Amniotic epithelial cell (primary cell): ENCODE measurements at places on chromosomes 12 and 14.

DNA sequence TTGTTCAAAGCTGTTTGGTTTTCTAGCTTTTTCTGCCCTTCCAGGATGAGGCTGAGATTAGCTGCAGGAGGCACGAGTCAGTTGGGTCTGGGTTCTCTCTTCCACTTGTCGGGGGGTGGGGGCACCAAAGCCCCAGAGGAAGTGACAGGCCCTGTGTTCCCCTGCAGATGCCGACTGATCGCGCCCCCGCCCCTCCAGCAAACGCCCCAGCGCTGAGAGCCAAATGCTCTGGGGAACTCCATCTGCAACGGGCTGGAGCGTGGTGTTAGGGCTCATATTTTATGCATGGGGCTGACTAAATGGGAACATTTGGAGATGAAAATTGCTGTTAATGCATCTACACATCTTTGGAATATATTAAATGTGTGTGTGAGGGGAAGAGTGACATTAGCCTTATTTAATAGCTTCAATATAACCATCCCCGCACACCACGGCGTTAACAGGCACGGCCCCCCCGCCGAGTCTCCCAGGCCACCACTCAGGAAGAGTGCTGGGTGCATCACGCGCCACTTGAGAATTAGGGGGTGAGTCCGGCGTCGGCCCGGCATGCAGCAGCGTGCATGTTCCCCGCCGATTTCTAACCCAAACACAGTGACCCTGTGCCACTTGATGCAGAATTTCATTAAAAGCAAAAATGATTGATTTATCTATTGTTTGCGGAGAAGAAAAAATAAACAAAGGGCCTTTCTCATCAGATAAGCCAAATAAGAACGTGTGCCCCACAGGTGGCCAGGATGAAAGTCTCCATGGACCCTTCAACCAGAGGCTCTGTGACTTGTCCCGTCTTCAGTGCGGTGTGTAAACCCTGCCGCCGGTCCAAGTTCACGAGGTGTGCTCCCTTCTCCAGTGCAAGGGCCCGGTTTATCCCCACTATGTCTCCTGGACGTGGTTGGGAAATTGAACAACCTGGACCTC, 165.0 kb upstream of the RTL1 start:
- no peak for DNase-seq

GRCh38 chr14:105059035-105059924, 6.0 kb downstream of the GPR132 start:
- DNase-seq = no peak

- DNase-seq = no peak
These were observed 188.9 kb upstream of the BCL2L14 start for GRCh38 chr12:11881835-11882234.

- no peak for DNase-seq
These were observed 67.6 kb downstream of the DENND5B start for GRCh38 chr12:31523306-31523705.

DNA sequence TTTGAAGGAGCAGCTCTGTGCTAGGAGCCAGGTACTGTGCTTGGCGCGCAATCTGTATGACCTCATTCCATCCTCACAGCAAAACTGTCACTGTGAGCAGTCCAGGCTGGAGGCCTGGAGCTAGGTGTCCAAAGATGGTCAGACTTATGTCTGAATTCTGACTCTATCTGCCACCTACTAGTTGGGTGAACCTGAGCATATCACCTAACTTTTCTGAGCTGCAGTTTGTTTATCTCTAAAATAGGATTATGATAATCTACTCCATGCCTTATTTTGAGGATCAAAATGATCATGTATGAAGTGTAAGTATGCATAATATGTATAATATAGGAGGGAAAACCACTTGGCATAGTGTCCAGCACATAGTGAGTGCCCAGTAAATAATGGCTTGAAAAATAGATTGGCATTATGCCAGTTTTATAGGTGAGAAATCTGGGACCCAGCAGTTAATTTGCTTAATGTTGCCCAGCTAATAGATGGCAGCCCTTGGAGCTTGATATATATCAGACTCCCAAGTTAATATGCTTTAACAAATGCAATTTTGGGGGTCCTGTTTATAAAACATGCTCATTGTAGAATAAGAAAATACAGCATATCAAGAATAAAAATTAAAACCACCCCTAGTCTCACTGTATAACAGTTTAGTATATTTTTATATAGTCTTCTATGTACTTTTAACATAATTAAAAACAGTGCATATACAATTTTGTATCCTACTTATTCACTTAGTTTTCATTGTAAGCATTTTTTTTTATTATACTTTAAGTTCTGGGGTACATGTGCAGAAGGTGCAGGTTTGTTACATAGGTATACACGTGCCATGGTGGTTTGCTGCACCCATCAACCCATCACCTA, 4.5 kb upstream of the JPH4 start:
- DNase-seq = no peak

- no peak for DNase-seq
These were observed 20.0 kb downstream of the TMED8 start for GRCh38 chr14:77356899-77357298.

- DNase-seq = peak; percentile 13
These were observed 718 bp downstream of the PACS2 start for GRCh38 chr14:105315211-105315721.

DNA sequence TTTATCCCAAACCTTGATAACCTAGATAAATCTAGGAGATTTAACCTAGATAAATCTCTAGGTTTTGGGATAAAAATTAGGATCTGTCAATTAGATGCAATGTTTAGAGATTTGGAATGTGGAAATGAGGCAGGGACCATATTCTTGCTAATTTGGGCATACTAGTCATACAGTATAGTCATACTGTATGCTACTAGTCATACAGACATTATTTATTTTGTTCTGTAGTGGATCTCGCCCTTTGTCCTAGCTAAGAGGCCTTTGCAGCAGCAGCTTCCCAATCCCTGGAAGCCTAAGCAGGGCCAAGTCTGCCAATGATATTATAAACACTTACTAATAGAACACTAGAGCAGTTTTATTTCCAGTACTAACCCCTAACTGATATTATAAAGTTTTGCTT, 136.4 kb downstream of the CEP128 start:
- DNase-seq = no peak

- DNase-seq = no peak
These were observed 82.6 kb downstream of the LRRC74A start for GRCh38 chr14:76908834-76909233.

DNA sequence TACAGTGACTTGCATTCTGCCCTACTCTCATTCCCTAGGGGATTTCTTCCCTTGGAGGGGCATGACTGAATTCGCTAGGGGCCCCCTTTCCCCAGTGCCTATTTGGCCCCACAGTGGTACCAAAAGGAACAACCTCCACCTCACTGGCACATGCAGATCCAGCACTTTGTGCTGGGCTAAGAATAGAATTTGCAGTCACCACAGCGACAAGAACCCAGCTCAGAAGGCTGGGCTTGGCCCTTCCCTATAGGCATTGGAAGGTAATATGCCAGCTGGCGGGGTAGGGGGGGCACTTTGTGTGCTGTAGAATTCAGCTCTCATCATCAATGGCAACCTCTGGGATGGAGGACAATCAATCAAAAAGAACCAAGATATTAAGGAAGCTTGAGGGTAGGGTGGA, 13.9 kb downstream of the BAZ2A start:
- DNase-seq = no peak

- no peak for DNase-seq
These were observed 199.0 kb upstream of the GRIP1 start for GRCh38 chr12:66877925-66878324.

DNA sequence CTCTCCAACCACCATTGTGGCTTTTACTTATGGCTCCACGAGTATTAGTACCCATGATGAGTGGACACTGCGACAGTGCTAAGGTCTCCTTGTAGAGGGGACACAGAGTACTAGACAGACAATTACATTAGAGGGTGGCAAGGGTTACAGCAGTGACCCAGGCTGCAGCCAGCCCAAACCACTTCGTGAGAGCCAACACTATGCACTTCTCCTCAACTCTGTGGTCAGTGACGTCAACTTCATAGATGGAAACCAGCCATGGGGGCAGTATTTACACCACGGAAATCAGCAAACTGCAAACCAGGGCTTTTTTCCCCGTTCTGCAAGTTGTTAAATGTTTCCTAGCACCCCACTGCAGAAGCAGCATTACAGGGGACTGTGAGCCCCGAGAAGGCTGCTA, 61.6 kb upstream of the ZFP36L1 start:
- no peak for DNase-seq

- no peak for DNase-seq
These were observed 888.6 kb downstream of the TMTC2 start for GRCh38 chr12:83575326-83575725.

DNA sequence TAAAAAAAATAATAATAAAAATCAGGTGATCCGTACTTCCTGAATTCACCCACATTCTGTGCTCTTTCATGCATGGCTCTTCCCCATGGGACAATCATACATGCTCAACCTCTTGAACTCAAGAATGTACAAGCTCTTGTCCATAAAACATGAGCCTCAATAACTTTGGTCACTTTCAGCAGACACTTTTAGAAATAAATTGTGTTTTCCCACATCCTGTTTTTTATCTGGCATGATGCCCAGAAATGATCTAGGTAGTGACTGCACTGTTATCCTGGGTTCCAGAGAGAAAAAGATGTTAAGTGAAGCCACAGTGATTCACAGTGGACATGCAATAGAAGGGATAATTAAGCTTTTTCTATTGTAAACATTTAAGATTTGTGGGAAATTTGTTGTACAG, 537.6 kb upstream of the TMEM132C start:
- no peak for DNase-seq

DNA sequence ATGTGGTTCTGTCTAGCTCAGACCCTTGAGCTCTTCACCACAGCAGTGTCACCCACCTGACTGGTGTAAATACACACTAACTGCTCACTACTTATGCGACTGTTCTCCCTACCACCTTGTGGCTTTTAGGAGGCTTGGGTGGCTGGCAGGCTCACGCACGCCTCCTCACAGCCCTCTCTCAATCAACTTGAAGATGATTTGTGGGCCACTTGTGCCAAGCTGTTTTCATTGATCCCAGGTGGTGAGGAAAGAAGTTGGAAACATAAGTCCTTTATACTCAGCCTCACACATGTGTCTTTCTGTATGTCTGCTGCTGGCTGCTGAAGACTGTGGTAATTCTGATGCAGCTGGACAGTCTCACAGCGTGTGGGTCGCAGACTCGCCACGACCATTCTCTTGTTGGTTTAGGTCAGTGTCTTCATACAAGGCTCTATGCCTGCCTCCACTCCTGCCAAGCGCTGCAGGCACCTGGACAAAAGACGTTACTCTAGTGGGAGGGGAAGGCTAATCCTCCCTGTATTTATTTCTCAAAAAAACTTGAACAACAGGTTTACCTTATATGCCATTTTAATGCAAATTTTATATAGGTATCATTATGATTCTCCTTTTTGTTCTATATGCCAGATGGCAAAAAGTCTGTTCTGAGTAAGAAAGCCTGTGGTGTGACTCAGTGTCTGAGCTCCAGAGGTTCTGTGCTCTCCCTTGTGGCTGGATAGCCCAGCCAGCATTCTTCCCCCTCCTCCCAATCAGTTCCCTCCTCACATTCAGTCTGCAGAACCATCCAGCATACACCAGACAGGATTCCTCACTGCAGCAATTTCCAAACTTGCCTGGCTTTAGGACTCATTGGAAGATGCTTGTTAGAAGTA, 115.6 kb downstream of the DIP2B start:
- DNase-seq = peak; percentile 93

- DNase-seq = no peak
These were observed 9.2 kb downstream of the FAR2 start for GRCh38 chr12:29158115-29158763.

- DNase-seq = peak; percentile 6
These were observed at the start of gene FAR2 for GRCh38 chr12:29148911-29149690. Gene FAR2, plus strand, starts transcription at chr12:29149278. Its CDS starts 121,172 bp downstream, at chr12:29270450.

DNA sequence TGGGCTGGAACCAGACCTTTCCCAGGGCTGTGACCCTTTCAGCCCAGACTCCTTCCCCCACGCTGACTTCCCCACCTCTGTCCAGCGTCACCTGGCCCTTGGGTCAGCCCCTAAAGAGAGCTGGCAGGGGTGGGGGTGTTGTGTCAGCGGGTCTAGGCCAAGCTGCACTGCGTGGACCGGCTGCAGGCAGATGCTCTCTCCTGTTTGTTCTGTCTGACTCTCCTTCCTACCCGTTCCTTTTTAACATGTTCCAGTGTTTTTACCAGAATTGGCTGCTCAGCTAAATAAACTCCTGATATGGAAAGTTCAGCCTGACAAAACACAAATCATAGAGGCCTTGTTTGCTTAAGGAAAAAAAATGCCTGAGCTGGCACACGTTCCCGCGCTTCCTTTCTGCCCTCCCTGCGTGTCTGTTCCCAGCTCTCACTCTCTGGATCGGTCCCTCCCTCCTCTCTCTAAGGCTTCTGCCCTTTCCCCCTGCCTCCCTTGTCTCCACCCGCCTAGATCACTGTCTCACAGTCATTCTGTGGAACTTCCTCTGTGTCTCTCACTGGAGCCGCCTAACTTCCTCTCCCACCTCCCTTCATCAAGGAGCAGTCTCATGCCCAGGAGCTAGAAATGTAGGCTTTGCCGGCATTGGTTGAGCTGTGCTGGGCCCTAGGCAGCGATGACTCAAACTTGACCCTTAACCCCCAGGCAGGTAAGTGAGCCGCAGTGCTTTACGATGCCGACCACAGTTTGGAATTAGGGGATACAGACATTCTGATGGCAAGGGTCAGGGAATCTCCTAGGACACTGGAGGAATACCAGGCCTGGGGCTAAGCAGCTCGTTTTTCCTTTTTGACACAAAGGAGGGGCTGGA, 15.5 kb upstream of the MLXIP start:
- peak; percentile 89 for DNase-seq

DNA sequence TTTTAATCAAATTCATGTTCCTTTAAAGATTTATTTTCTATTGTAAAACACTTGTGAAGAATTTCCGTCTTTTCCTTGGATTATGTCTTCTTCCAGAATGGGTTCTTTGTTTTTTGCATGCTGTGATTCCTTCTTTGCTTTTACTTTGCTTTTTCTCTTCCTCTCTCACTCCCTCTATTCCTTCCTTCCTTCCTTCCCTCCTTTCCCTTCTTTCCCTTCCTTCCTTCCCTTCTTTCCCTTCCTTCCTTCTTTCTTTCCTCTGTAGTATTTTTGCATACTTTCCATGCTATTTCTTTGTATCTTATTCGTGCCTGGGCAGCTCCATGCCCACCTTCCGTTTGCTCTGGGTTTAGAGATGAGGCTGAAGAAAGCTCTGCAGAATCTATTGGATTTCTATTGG, 21.6 kb upstream of the FGF23 start:
- DNase-seq = no peak

DNA sequence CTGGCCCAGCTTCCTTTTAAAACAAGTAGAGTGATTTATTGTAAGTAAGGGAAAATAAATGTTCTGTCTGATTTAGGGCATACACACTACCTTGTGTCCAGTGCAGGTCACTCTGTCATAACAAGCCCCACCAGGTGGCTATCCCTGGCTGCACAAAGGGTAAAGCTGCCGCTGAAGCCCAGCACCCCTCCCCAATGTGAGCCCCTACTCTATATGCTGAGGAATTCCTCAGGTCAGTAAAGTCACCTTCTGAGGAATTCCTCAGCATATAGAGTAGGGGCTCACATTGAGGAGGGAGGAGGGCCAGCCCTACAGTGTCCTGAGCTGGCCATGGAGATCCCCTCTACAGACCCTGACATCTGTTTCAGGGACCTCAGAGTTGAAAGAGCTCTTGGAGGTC, 67.2 kb downstream of the TBC1D30 start:
- no peak for DNase-seq

GRCh38 chr14:99602054-99602787, 1.8 kb downstream of the CCDC85C start:
- no peak for DNase-seq
